HL-60 (cell line): ENCODE measurements at places on chromosomes 7 and 10.

DNA sequence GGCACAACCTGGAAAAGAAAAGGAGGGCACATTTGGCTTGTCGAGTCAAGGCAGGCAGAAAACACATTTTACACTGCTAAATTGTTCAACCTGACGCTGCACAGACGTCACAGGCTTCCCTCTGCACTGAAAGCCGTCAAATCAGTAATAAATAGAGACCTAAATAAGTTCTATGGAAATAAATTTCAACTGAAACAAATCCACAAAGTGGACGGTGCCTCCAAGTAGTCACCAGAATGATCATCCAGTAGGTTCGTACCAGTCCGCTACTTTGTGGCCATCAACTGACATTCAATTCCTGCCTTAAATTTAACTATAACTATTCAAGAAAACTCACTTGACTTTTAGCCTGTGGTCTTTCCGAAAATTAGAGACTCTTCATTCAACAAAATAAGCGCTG lies 49.0 kb downstream of the NPVF start:
- DNase-seq, result no peak

DNA sequence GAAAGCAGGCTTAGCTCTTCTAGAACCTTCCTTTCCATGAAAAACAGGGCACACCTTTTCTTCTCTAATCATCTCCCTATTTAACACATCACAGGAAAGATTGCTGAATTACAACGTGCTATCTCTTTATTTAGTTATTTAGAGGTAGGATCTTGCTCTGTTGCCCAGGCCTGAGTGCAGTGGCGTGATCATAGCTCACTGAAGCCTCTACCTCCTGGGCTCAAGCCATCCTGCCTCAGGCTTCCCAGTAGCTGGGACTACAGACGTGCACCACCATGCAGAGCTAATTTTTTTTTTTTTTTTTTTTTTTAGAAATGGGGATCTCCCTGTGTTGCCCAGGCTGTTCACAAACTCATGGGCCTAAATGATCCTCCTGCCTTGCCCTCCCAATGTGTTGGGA lies 251.2 kb downstream of the PRPF18 start:
- no peak for DNase-seq

DNA sequence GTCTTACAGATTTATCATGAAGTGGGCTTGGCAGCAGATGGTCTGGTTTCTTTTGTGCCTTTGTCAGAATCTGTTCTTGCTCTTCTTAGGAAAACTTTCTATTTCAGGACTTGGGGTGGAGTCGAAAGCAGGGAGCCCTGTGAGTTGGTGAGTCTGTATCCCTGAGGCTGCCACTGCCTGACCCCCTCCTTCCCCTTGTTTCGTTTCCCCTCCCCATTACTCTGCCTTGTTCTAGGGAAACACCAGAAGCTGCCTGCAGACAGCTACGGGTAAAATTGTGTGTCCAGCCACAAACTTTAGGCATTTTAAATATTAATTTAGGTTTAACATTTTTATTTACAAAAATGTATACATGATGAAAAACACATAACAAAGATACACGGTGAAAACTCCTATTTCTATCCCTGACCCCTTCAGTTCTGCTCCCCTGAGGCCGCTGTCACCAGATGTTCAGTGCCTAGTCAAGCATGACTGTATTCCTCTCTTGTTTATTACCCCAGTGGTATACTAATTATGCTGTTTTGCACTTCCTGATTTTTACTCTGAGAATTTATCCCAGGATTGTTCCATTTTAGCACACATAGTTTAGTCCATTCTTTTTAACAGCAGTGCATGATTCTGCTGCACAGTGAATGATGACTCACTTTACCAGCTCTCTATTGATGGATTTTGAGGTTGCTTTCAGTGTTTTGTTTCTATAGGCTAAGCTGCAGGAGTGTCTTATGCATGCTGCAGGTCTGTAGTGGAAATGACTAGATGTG lies 9.1 kb downstream of the TSPAN14 start:
- no peak for DNase-seq

GRCh38 chr7:68309271-68309670 lies 1289.0 kb upstream of the AUTS2 start:
- no peak for DNase-seq

GRCh38 chr10:120584786-120585185 lies 127.8 kb downstream of the PLPP4 start:
- no peak for DNase-seq

- DNase-seq, result no peak
Observed at GRCh38 chr10:59560161-59560560, 149.5 kb downstream of the SLC16A9 start.

DNA sequence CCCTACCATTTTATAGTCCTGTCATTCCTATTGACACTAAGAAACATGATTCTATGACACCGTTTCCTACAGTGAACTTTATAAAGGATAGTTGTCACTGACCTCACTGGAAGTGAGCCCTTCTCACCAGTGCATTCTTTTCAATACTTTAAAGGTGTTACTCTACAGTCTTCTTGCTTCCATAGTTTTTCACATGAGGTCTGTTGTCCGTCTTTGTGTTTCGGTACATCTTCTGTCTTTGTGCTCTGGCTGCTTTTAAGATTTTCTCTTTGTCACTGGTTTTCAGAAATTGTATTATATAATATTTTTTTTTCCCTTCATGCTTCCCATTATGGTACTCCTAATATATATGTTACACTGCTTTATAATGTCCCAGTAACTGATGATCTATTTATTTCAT lies 174.2 kb downstream of the KIF20B start:
- no peak for DNase-seq

DNA sequence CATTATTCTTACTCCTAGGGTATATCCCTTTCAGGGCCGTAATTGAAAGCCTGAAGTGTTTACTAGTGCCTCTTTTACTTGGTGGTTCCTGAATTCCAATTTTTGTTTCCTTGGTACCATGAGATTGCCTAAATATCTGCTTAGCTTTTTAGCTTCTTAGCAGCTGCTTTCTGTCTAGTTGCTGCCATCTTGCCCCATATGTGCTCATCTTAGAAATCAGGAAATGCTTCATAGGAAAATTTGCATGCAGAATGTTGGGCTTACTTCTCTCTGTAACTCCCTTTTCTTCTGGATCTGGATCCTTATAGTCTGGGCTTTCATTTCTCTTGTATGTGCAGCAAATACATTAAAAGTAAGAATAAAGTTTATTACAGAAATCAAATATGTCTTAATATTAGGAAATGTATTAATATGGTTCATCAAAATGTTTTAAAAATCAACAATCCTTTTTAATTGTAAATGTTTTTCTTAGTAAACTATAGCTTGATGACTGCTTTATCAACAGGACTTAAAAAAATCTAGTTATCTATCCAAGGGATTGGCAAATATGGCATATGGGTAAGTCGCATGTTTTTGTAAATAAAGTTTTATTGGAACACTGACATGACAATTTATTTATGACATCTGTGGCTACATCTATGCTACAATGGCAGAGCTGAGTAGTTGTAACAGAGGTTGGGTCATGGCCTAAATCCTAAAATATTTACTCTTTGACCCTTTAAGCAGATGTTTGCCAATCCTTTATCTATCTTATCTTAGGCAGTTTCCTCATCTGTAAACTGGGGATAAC lies 73.5 kb upstream of the CDK6 start:
- DNase-seq, result no peak

DNA sequence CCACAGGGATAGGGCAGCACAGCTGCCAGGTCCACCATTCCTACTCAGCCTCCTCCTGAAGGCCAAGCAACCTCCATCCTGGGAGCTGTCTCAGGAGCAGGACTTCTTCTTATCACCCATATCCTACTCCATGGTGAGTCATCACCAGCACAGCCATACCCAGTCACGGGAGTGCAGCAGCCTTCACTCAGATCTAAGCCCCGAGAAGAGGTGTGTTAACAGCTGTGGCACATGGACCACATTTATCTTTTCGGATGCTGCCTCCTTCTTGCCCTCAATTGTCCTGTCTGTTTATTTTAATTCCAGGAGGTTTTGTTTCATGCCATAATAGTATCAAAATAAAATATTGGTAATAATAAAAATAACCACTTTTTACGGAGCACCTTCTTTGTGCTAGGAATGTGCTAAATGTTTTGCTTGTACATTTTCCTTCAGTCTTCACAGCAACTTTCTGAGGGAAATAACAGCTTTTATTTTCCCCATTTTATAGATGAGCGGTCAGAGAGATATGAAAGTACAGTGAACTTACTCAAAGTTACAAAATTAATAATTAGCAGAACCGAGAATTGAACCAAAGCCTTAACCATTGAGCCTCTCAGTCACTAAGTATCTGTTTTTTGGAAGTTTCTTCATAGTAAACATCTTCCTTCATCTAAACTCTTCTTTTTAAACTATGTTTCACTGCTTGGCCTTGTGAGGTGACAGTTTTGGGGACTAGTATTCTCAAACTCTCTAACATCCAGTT lies 2.5 kb upstream of the KEL start:
- DNase-seq, result no peak
